Fibroblast of skin of left quadriceps (primary cell): ENCODE measurements at places on chromosomes 3 and 15.

DNA sequence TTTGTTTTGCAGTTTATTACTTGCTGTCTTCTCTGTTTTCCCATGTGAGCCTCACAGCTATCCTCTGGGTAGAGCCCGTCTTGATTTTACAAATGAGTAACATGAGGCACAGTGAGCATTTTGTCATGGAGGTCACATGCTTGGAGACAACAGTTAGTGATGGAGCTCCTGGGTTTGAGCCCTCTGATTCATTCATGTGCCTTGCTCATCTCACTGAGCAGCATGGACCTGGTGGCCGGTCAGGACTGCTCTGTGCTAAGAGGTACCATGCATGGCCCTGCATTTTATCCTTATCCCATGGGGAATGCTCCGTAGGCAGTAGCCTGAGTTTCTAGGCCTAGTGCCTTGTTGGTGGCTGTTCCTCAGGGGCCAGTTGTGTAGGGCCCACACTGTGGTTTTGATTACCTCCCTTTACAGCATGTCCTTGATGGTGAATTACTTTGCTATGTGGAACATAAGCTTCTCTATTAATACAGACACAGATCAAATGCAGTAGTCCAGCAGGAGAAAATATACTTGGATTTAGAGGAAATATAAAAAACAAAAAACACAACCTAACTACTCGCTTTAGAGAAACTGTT, 35.6 kb downstream of the MAP2K5 start:
- no peak for DNase-seq

- DNase-seq: no peak
These were observed 124.6 kb downstream of the TMEM108 start for GRCh38 chr3:133162670-133163305.

- no peak for DNase-seq
These were observed 171.2 kb downstream of the KCNMB2 start for GRCh38 chr3:178707311-178708031.

DNA sequence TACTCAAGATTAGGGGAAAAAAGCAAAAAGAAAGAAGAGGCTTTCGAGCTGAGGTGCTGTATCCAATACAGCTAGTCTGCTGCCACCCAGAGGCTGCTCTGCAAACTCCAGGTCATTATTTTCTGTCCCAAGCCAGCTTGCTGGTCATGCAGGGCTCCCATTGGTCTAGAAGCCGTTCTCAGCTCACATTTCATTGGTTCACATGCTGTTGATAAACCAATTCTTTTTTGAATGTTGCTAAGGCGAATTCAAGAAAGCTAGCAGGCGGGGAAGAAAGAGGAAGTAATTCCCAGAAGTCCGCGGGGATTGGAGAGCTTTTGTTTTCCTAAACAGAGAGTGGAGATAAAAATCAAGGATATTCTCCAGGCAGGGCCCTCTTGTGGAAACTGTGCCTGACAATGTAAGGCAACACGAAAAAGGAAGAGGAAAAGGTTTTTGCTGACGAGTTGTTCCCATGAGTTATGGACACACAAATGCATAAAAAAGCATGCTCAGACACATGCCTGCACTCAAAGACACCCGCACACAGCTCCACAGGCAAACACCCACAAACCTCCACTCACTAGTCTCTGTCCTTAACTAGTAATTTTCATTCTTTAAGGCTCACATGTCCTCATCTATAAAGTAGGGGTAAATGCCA, 33.4 kb downstream of the FSTL1 start:
- peak; percentile 92 for DNase-seq

GRCh38 chr15:87031540-87032230, 952.0 kb downstream of the AGBL1 start:
- DNase-seq: no peak

DNA sequence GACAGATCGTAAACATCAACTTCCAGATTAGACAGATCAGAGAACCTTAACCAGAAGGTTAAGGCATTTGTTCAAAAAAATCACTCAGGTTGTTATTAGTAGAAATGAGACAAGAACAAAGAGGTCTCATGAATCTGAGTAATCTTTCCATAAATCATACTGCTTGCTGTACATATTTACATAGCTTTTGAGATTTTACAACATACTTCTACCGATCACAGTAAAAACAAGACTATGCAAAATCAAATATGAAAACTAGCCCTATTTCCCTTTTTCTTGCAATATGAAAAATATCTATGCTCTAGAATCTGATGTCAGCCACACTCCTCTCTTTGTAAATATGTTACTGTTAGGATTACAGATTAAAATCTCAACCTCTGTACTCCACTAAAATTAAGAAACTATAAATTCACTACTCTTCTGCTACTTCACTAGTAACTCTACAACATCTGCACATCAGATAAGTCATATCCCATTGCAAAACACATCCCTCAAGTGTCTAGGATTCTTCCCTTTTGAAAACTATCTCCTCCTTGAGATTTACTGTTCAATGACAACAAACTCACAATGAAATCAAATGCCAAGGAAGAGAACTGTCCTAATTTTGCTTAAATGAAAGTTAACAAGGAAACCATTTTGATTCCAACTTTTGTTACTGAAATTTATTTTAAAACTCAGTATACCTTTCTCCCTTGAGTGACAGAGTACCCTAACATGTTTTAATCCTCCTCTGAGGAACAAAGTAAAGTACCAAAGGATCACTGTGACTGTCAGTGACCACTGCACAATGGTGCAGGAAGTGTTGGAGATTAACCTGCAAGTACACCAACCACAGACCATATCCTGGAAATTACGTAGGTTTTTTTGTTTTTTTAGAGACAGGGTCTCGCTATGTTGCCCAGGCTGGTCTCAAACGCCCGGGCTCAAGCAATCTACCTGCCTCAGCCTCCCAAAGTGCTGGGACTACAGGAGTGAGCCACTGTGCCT, 12.8 kb downstream of the DCUN1D1 start:
- no peak for DNase-seq

DNA sequence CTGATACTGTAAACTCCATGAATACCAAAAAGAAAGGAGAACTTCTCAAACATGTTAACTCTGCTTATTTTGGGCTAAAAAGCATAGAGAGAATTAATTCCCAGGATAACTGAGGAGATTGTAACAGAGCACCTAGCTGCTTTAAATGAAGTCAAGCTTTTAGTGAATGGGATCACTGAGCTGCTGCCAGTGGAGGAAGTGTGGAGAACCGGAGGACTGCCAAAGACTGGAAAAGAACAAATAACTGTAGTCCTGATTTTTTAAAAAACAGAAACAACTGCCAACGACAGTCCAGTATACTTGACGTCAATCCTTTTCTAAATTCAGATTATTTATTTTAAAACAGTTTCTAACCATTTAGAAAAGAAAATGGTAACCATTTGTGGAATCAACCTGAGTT, 3.3 kb downstream of the C3orf70 start:
- DNase-seq: no peak

DNA sequence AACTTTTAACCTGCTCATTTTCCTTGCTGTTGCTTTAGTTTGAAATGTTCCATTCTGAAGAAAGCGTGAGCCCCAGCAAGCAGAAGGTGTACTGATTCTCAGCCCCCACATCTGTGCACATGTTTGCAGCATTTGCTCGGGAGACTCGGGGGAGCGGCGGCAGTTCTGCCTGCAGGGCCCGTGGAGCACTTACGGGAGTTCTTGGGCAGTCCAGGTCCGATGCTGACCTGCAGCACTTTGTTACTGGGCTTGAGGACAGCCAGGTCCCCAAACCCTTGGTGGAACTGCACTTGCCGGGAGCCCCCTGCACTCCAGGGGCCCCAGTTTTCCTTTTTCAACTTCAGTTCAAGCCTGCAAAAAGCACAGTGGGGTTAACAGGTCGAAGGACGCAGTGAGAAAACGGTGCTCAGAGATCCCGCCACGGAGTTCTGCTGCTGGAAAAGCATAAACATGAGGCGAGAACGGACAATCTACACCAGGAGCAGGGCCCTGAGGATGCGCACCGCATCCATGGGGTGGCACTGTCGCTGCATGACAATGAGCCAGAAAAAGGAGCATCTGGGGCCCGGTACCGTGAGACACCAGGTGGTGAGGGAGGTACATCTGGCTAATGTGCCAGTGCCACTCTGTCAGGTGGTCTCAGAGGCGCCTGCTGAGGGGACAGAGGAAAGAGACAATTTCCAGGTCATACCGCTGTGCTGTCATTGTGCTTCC, 45.6 kb upstream of the LDHAL6B start:
- DNase-seq: no peak

- no peak for DNase-seq
These were observed 52.3 kb upstream of the HACD2 start for GRCh38 chr3:123637131-123637530.

DNA sequence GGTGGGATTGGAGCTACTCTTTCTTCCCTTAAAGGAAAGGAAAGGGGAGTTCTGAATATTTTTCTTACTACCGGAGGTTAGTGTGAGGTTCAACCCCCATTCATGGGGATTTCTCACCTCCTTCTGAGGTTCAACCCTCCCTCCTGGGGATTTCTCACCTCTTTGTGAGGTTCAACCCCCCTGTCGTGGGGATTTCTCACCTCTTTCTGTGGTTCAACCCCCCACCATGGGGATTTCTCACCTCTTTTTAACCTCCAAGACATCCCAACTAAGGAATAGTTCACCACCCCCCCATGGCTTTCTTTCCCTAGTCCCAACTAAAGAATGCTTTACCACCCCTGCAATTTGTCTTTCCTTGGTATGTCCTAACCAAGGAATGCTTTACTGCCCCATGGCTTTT, 520.3 kb downstream of the EDEM1 start:
- DNase-seq: no peak

DNA sequence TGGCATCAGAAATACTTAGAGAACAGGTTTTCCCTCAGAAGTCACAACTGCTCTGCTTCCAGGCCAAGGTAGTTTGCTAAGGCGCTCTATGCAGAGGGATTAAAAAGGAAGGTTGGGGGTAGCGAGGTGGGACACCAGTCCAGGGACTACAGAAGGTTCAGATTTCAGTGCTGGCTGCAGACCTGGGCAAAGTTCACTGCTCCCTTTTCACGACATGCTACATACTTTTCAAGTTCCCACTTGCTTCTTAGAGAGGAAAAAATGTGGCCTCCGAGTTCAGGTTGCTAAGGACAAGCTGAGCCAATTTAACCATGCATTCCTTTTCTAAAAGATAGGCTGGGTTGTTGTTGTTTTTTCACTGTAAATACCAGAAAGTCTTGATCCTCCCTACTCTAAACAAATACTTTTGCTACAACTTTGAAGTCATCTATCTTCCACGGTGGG, 158.6 kb upstream of the NR2F2 start:
- DNase-seq: no peak

- DNase-seq: no peak
These were observed 120.9 kb downstream of the BDH1 start for GRCh38 chr3:197434830-197435229.

DNA sequence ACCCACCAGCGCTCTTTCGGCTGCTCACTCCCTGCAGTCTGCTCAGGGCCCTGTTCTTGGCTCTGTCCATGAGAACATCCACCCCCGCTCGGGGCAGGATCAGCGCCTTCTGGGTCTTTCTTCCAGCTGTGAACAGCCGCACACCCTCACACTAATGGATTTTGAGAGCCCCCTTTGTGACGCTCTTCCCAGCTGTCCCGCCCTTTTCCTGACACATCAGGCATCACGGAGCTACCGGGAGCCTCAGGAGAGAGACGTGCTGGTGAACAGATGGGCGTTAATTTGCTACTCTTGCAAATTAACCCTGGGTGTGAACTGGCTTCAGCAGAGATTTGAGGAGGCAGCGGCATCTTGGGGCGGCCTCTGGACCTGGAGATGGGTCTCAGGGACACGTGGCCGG, 113.0 kb downstream of the TMEM266 start:
- DNase-seq: no peak

DNA sequence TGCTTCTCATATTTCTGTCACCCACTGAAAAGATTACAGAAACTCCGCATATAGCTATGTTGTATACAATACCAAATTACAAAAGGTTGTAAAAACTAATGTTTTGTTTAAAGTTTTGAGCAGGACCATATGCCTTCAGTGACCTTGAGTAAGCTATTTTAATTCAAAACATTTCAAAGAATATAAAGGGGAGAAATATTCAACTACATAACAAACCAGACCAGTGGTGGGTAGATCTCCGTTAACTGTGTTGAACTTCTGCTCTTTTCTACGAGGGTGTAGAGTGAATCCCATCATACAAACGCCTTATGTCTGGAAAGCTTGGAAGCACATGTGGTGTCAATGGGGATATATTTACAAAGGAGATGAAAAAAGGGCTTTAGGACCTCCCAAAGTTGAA, 68.4 kb upstream of the NR2F2 start:
- peak; percentile 46 for DNase-seq

- no peak for DNase-seq
These were observed 178.8 kb downstream of the ABHD5 start for GRCh38 chr3:43869491-43869890.

DNA sequence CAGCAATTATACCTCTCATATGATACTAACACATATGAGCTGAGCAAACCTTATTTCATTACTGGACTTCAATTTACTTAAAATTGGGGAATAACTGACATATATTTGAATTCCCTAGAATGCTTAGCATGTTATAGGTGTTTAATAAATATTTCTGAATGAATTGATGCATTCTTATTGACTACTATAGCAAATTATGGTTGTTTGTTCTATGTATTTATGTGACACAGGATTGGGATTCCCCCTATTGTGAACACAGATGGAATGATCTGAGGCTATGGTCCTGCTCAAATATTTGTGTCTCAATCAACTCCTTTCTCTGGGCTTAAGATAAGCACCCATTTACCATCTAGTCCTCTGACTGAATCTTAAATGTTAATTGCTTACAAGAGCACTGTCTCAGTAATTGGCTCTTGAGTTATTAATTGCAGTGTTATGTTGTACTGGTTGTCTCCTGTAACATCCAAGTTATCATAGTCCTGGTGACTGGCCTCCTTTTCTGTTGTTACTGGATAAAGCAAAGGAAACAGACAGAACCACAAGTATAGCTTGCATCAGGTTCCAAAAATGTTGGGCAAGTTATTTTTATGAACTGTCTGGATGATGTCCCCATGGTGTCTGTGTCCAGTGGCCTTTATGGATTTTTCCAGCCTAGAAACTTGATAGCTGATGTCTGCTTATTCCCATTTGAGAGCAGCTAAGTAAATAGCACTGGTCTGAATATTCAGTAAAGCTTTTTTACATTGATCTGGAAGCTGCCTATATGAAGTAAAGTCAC, 2.3 kb upstream of the UACA start:
- DNase-seq: no peak

DNA sequence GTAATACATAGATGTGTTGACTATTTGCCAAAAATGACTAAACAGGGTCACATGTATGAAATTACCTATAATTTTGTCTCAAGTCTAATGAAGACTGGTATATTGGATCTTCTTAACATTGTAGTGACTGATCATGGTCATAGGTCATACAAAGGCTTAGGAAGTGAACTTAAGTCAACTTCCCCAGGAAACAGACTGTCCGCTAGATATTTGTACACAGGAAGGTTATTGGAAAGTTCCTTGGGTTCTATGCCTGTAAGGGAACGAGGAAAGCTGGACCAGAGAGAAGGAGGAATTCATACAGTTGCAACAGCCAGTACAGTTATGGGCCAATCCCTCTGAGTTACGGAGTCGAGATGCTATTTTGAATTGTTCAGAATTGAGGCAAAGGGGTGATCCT, 462.0 kb upstream of the THRB start:
- no peak for DNase-seq

GRCh38 chr15:84982301-84982920, 755 bp downstream of the PDE8A start:
- DNase-seq: no peak

GRCh38 chr3:146375219-146375618, 94.1 kb downstream of the PLSCR2 start:
- no peak for DNase-seq
